ENCODE measurements at places on chromosomes 4 and X.

GRCh38 chr4:55395529-55396307, at the start of gene TMEM165:
Gene TMEM165, plus strand, starts transcription at chr4:55395957. Its CDS starts 233 bp downstream, at chr4:55396190.
- peak; percentile 91 for DNase-seq

DNA sequence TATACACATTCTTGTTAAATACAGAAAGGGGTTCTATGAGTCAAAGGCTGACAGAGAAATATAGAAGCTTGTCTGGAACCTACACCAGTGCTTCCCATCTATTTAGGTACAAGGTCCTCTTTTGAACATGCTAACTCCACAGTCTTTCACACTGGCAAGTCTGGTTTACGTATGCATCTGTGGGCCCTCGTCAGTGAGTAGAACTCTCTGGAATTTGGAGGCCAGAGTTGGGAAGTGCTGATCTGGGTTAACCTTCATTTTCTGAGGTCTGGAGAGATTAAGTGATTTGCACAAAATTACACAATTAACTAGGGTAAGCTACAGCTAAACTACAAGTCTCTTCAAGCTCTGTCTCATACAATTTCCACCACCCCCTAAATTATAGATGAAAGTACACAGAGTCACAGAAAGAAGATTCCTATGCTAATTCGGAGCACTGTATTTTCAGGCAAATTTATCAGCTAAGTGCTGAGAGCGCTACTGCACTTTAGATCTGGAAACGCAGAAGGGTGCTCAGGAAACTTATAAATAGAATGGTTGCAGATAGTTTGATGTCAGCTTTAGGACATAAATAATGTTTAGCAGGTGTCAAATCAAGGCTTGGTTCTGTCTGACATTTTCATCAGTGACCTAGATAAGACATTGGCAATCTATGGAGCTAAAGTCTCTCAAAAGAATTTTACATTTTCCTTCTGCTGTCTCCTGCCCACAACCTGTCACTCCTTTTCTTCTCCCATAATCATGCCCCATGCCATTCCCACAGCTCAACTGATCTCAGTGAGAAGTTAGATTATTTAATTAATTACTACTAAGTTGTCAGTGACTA, 43.0 kb upstream of the PDLIM5 start:
- no peak for DNase-seq

GRCh38 chrX:115330498-115331168, 41.1 kb downstream of the LUZP4 start:
- peak; percentile 42 for DNase-seq

DNA sequence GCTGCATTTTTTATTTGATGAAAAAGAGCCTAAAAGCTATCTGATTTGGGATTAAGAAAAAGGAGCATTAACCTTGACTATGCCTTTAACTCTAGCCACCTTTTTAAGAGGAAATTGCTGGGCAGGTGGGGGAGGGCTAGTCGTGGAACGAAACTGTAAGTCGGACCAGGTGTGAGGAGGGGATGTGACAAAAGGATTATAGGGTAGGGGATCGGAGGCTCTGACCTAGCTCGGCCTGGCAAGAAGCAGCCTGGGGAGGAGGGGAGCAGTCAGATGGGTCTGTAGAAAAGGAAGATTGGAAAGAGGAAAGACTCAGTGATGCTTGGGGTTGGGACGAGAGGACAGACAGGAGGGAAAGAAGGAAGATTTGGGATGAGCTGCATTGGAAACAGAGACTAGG, 21.1 kb upstream of the SPCS3 start:
- no peak for DNase-seq

- DNase-seq: no peak
Observed at GRCh38 chr4:161519611-161520010, 644.2 kb downstream of the FSTL5 start.

DNA sequence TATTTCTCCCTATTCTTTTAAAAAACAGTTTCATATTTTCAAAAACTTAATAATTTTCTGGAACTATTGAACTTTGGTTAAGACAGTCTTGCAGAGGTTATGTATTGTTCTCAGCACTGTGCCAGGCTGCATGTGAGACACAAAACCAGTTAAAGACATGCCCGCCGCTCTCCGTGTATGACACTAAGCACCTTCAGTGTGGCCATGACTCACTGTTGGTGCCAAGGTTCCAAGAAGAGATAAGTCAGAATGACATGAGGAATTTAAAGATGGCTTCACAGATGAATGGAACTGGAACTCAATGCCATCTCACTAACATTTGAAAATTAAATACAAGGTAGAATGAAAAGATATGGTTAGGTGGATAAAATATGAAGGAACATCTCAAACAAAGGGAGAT, 525.5 kb upstream of the ZFP42 start:
- no peak for DNase-seq

GRCh38 chrX:19563746-19564145, 48.4 kb upstream of the MAP3K15 start:
- DNase-seq: no peak

DNA sequence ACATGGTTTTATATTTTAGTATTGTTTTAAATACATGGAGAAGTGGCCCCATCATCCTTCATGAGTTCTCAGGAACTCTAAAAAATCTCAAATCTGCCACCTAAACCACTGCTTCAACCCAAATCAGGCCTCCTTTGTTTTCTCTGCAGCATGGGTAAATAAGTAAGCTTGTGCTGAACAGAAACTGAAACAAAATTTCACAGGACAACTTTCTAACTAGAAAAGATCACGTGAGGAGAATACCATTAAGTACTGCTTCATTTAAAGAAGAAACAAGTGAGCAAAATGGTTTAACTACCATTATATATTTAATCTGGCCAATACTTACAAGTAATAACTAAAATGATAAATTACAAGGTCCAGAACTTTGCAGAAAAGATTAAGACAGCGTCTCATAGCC, 2.5 kb downstream of the ARAP2 start:
- DNase-seq: no peak

DNA sequence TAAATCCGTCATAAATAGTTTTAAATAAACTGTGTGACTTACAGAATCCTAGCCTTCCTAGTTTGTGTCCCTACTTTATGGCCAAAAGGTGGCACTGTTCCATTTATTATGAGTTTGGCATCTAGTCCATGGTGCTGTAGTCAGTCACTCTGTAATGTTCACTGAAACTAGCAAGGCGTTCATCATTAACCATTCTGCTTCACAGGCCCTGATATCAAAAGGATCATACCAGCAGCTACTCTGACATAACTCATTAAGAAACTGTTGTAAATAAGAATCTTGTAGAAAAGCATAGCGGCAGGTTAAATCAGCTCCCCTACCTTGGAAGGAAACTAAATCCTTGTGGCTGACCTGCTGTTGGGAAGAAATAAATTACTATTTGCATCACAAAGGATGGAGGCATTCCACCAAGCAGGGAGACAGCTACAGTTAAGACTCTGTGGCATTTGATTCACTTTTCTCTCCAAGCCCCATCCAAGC, 919.6 kb upstream of the DIAPH2 start:
- peak; percentile 2 for DNase-seq

DNA sequence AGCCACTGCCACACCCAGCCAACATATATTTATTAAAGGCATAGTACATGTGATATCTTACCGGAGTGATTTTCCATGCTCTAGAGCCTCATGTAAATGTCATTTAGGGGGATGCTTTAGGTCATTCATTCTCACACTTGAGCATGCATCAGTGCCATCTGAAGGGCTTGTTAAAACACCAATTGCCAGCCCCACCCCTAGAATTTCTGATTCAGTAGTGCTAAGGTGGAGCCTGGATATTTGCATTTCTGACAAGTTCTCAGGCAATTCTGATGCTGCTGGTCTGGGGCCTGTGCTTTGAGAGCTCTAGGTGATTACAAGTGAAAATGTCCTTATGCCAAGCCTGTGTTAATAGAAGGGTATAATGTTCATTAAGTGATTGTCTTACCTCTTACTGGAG, 107.7 kb downstream of the PHEX start:
- no peak for DNase-seq

DNA sequence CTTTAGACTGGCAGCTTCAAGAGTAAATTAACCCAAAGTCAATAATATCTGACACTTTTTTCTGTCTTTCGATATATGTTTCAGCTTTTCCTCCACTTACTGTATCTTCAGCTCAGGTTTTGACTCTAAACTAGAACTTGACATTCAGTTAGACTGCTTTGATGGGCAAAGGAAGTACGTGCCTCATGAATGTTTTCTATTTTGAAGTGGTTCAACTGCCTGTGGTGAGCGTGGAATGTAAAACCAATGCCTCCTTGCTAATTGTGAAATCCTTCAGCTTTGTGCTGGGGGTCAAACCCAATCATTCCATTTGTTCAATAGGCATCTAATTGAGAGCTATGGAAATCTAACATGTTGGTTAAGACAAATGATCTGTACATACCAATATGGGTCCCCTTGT, 857.0 kb upstream of the HTR2C start:
- no peak for DNase-seq

DNA sequence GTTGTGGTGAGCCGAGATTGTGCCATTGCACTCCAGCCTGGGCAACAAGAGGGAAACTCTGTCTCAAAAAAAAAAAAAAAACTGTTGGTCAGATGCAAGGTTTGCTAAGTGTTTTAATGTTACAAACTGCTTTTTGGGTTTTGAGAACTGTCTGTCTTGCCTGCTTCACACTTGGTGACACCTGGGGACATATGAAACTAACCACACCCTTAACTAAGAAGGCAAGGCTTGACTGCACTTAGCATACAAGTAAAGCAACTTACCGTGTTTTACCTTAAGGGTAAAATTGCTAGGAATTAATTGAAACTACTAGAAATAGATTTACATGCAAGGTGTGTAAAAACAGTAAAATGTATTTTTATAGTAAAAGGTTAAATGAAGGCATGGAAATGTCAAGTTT, 180.4 kb downstream of the OR13H1 start:
- no peak for DNase-seq

DNA sequence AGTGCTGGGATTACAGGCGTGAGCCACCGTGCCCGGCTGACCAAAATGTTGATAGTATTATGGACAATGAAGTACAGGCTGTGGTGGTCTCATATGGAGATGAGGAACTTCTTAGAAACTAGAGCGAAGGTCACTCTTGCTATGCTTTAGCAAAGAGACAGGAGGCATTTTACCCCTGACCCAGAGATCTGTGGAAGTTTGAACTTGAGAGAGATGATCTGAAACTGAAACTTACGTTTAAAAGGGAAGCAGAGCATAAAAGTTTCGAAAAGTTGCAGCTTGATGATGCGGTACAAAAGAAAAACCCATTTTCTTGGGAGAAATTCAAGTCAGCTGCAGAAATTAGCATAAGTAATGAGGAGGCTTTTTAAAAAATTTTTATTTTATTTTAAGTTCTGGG, 8.5 kb upstream of the CTAG2 start:
- DNase-seq: no peak

GRCh38 chr4:83207497-83208101, 77.0 kb downstream of the COQ2 start:
- DNase-seq: peak; percentile 74

DNA sequence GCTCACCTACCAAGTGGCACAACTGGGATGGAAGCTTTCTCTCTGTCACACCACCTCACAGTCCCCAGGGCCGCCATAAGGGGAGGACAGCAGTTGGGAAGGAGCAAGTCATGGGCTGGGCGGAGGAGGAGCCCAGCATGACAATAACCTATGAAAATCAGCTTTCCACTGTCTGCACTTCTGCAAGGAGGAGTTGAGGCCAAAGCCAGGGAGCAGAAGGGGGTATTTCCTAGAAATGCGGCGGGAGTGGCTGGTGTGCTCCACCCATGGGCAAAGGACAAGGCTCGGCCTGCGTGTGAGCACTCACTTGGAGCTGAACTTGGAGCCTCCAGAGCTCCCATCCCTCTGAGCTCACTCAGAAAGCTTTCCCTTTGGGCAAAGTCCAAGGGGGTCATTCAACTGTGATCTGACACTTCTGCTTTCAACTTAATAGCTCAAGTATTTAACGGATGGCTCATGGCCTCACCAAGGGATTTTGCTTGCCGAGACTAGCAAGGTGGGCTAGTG, 18.5 kb downstream of the APLN start:
- DNase-seq: no peak

GRCh38 chr4:84596826-84597225, 13.9 kb downstream of the CDS1 start:
- DNase-seq: peak; percentile 85

DNA sequence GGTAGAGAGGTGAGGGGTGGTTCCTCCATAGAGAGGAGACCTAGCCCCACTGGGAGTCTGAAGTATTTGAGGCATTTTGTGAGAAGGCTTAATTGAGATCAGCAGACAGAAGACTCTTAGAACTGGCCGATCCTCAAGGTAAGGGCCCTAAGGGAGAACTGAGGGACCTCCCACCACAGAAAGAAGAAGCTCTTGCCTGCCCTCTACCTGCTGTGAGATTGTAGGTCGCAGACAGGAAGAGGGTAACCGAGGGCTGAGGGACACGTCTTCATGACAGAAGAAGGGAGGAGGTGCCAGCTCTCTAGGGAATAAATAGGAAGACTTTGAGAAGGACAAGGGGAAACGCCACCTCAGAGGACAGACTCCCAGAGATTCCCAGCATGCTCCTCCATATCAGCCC, 24.1 kb upstream of the MAGEC1 start:
- DNase-seq: no peak

DNA sequence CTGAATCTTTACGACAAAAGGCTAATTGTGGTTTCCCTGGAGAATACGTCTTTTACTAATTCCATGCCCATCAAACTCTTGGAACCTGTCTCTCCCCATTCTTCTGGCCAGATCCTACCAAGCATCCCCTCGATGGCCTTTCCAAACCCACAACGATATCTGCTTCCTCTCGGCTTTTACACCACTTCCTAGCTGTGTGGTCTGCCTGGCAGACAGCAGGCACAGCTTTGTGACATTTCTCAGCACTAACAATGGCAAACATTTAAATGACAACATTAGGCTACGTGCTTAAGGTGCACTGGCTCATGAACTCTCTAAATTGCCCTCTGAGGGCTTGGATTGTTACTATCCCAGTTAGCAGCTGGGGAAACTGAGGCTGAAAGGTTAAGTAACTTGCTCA, 141.0 kb downstream of the NSUN7 start:
- DNase-seq: no peak

- DNase-seq: no peak
Observed at GRCh38 chr4:19844446-19844845, 407.3 kb upstream of the SLIT2 start.

DNA sequence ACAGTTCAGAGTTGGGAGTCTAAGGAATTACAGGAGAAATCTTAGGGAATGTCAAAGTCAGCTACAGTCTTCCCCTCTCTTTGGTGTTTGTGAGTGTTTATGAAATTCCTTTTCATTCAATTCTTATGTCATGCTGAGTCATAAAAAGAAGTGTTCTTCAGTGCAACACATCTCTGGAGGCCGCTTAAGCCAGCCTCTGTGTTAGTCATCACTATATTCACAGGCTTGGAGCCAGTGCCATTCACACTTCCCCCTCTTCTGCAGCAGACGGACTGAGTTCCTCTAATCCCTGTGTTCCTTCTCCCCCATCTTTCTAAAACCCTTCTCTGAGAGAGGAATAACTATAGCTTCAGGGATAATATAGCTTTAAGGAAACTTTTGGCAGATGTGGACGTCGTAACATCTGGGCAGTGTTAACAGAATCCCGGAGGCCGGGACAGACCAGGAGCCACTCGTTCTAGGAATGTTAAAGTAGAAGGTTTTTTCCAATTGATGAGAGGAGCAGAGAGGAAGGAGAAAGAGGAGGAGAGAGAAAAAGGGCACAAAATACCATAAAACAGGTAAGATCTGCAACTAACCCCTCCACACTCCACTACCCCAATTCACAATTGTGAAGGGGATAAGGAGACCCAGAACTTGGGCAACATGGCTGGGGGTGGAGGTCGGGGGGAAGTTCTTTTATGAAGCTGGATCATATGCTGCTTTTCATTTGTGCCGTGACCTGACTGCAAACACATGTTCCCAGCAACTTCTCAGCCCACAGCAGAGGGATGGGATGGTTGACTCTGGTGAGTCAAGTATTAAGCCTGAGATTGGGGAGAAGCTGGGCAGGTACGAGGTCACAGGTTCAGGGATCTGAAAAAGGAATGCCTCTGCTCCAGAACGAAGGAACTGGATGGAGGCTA, at the start of gene SRPX2:
Gene SRPX2, plus strand, starts transcription at position 244 of the 905 bp plus-strand sequence. CDS start 2,124 bp downstream, outside the sequence.
- peak; percentile 64 for DNase-seq

Data from RWPE1 (cell line).